ENCODE measurements at places on chromosomes 11 and 22.

DNA sequence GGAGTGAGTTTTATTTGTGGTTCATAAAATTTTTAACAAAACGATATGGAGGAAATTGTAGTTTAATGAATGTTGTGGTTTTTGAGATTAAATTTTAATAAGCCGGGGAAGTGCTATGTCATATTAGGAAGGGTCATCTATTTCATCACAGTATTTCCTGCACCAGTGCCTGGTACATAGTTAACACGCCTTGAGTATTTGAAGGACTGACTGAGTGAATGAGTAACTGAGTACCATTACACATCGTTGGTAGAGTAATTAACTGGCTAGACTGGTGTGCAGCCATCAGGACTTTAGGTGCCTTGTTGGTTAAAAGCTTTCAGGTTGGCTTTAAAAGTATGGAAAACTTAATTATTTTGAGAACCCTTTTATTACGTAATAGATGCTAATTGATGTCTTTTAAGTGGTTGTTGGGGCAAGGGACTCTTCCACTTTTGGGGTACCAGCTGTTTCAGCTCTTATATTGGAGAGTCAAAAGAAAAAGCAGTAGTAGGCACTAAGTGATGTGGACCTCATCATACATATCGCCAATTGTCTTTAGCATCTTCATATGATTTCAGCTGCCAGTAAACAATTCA, 101.8 kb downstream of the DDX10 start:
- DNase-seq, result no peak

GRCh38 chr22:40415531-40416266, 45.3 kb downstream of the SGSM3 start:
- no peak for DNase-seq

- no peak for DNase-seq
Measured at GRCh38 chr11:43681401-43681942, 934 bp downstream of the HSD17B12 start.

DNA sequence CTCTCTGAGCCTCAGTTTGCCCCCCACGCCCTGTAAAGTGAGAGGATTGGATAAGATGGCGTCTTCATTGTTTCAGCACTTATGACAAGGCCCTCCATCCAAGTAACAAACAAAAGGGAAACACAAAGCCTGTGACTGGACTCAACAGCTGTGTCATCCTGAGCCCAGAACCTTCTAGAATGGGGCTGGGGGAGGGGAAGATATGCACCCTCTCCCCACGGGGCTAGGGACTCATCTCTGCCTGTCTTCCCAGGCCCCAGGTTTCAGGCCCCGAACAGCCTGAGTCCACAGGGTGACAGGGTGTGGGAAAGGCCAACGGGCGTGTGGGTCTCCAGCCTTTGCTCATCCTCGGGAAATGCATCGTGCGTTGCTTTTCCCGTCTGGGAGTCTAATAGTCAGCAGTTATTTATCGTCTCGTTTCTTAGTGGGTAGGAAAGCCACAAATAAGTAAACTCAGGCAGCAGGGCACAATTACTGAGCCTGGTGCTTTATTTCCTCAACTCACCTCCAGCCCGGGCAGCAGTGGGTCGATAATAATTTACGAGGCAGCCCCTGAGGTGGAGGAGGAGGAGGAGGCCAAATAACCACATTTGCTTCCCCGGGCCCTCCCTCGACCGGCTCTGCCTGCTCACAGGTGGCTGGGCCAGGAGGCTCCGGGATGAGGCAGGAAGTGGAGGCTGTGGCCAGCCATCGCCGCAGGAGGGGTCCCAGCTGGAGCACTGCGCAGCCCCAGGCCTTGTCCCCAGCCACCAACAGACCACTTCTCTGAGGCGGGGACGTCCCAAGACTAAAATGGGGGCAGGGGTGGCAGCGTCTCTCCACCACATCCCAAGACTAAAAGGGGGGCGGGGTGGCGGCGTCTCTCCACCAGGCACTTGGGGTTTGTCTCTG, 54.4 kb downstream of the FLRT1 start:
- no peak for DNase-seq

- DNase-seq, result no peak
Measured at GRCh38 chr11:95534809-95535208, 254.8 kb downstream of the FAM76B start.

GRCh38 chr11:45885274-45885920, at the start of gene MAPK8IP1:
TSS of gene MAPK8IP1 (plus strand) at chr11:45885651. CDS start at chr11:45885821, 170 bp downstream.
- DNase-seq, result peak; percentile 24

GRCh38 chr11:58574881-58575280, 775 bp downstream of the LPXN start:
- DNase-seq, result no peak

DNA sequence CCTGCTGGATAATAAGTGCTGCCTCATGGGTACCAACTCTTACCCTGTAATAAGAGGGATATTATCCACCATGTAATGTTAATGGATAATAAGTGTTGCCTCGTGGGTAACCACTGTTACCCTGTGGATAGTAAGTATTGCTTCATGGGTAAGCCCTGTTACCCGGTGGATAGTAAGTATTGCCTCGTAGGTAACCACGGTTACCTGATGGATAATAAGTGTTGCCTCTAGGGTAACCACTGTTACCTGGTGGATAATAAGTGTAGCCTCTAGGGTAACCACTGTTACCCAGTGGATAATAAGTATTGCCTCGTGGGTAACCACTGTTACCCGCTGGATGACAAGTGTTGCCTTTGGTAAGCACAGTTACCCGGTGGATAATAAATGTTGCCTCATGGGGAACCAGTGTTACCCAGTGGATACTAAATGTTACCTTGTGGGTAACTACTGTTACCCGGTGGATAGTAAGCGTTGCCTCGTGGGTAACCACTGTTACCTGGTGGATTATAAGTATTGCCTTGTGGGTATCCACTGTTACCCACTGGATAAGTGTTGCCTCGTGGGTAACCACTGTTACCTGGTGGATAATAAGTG, 18.6 kb upstream of the NXPE4 start:
- no peak for DNase-seq

DNA sequence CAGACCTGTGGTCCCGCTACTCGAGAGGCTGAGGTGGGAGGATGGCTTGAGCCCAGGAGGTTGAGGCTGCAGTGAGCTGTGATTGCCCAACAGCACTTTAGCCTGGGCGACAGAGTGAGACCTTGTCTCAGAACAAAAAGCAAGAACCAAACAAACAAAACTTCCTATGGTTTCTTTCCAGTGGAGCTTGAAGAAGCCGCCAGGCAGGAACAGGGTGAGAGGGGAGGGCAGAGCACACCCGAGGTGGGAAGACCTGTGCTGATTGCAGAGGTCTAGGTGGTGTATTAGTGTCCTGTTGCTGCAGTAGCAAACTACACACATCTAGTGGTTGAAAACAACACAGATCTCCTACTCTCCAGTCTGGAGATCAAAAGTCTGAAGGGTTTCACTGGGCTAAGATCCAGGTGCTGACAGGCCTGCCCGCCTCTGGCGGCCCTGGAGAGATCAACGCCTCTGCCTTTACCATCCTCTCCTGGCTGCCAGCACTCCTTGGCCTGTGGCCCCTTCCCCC, 10.5 kb downstream of the ARHGEF17 start:
- no peak for DNase-seq

DNA sequence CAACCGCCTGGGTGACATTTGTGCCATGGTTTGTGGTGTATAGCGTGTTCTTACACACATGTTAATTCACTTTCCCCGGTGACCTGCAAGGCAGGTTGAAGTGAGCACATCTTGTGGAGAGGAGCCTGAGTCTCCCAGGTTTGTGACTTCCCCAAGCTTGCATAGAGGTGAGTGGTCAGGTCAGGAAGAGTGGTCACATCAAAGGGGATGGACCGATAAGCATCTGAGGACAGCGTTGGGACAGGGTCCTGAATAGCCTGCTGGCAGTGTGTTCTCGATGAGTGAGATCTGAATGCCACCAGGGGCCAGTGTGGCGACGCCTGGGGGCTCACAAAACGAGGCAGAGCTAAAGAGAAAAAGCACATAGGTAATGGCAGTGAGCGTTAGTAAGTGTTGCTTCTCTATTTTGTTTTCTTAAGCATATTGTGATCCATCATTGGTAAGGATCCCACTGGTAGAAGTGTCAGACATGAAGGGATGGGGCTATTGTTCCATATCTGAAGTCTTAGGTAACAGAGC, 154.6 kb downstream of the GRIK4 start:
- no peak for DNase-seq

- DNase-seq, result no peak
Measured at GRCh38 chr11:129012880-129013279, 70.2 kb upstream of the TP53AIP1 start.

DNA sequence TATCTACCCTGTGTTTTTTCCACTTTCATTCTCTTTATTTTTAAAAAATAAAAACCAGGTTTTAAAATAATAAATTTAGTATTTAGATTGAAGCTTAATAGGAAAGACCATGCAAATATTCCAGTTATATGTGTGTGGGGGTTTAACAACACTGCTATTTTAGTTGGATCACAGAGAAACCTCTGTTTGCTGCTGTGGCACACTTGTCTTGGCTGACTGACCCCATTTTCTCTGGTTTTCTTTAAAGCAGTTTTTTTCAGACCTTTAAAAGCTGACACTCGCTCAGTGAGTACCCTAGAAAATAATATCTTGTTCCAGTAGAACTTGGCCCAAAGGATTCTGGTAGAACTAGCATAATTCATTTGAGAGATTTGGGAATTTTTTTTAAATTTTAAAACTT, 31.6 kb downstream of the ACER3 start:
- DNase-seq, result no peak
